ENCODE measurements at places on chromosomes 3 and 15. TPM values are rescaled to one million over a fixed set of nuclear protein-coding genes. Genes with fewer than 3 reads are reported as not detected.

TAGLN3 gene
- total RNA-seq = 8.2 TPM

CFAP20DC gene
- 11.4 TPM for total RNA-seq

GLDN gene
- total RNA-seq = 1.5 TPM

SLC33A1 gene
- total RNA-seq = 33.5 TPM

C3orf85 gene
- total RNA-seq = not detected
